ENCODE measurements at places on chromosomes 11 and 22.

DNA sequence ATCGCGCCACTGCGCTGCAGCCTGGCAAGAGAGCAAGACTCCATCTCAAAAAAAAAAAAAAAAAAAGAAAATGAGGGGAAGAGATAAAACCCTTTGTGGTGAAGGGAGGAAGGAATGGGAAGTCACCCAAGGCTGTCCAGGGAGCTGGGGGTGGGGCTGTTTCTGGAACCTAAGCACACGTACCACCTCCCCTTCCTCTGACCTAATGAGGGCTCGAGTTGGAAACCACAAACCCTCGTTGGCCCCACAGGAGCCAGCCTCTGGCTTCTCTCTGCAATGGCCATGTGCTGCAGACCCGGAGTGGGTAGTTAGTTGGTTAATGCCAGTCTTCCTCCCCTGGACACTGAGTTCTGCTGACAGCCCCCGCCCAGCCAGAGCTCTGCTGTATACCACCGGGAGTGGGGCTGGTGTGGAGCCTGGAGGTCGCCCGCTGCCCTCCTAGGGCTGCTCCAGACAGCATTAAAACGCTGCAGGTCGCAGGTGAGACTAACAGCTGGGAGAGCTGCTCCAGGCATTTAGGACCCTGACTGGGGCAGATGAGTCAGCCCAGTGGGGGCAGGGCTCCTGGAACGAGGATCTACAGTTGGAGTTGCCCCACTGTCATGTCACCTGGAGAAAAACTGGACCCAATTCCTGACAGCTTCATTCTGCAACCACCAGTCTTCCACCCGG is at the start of gene LGALS12:
Gene LGALS12, plus strand, starts transcription at position 228 of the 672 bp plus-strand sequence. Its CDS starts 375 bp downstream, at position 603.
- DNase-seq = no peak

GRCh38 chr11:20518323-20518834 is 81.0 kb upstream of the SLC6A5 start:
- no peak for DNase-seq

GRCh38 chr11:120219938-120220746 is 9.3 kb downstream of the OAF start:
- DNase-seq = no peak

- no peak for DNase-seq
These were observed 269.6 kb downstream of the LRRC4C start for GRCh38 chr11:41189701-41190436.

DNA sequence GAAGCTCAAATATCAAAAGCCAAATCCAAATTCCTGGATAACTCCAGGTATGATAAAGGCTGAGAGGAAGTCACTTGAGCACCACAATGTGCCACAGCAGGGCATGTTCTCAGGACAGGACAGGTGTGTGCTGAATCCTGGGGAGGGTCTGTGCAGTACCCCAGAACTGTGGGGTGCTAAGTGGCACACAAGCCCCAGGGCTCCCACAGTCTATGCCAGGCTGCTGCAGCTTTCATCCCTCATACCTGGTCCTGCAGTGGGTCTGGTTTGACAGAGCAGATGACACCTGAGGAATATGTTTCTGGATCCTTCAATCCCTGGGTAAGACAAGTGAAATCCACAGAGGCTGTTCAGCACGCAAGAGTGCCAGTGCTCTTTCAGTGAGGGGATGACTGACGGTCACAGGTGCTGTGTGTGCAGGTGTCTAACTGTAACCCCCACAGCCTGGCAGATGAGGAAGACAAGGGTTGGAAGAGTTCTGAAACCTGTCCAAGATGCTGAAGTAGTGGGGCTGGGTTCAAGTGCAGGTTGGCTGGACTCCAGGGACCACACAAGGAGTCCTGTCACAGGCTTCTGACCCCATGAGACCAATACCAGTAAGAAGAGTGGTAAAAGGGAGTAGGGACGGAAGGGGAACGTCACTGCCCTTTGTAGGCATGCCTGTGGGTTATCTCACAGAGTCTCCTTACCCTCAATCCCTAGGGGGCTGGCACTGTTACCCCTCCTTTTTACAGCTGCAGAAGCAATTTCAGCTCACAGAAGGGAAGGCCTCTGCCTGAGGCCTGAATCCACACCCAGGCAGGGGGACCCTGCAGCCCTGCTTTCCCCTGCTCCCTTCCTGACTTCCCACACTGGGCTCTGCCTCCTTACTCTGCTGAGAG is 14.1 kb downstream of the SERPIND1 start:
- no peak for DNase-seq

- no peak for DNase-seq
These were observed 30.6 kb downstream of the DRD2 start for GRCh38 chr11:113444502-113445123.

- DNase-seq = no peak
These were observed 61.3 kb upstream of the NARS2 start for GRCh38 chr11:78635814-78636506.

DNA sequence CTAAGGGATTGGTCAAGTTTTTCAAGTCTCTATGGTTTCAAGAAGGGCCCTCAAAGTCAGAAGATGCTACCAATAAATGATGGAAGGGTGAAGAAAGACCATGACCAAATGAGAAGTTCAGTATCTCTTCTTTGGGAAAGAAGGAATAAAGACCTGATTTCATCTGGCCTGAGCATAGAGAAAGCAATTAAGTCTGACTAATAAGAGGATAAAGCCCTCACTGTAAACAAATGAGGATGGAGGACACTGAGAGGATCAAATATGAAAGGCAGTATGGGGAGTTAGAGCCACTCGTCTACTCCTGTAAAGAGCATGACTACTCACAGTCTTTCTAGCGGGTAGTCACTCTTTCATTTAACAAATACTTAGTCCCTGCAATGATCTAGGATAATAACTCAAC is 44.6 kb downstream of the FAM168A start:
- no peak for DNase-seq

DNA sequence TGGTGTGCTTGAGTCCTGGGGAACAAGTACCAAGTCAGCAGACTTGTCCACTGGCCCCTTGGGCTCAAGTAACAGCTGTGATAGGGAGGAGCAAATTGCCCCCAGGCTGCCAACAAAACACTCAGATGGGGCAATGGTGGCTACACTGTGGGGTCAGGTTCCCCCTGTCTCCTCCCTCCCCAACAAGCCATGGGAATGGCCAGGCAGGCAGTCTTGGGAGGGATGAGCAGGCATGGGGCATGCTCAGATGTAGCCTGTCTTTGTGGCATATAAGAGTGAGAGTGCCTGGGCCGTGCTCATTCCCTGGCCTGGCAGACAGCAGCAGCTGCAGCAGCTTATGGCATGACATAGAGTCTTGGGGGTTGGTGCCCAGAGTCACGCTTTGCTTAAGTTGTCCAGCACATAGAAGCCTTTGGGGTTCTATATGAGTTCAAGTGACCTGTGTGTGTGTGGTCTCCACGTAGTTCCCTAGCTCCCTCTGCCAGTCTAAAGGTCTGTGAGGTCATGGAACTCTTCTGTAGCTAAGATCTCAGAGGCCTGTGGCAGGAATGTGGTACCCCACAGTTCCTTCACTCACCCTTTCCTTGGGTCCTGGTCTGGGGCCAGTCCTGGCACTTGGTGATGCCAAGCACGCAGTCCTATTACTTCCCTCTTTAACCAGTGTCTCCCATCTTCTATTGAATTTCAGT is 44.7 kb downstream of the BIRC2 start:
- DNase-seq = no peak

- no peak for DNase-seq
These were observed 196.2 kb downstream of the SOX6 start for GRCh38 chr11:16160146-16160545.

GRCh38 chr11:120305286-120305685 is 19.8 kb upstream of the TLCD5 start:
- no peak for DNase-seq

Measured in inflammatory macrophage treated with lipopolysaccharide for 1 hour (primary cell).